ENCODE measurements at places on chromosomes 7 and 10.
A peak's percentile ranks its signal among the peaks of the same experiment; 100 is the strongest.

- no peak for ATAC-seq
These were observed 120.6 kb downstream of the BAMBI start for GRCh38 chr10:28797904-28798371.

DNA sequence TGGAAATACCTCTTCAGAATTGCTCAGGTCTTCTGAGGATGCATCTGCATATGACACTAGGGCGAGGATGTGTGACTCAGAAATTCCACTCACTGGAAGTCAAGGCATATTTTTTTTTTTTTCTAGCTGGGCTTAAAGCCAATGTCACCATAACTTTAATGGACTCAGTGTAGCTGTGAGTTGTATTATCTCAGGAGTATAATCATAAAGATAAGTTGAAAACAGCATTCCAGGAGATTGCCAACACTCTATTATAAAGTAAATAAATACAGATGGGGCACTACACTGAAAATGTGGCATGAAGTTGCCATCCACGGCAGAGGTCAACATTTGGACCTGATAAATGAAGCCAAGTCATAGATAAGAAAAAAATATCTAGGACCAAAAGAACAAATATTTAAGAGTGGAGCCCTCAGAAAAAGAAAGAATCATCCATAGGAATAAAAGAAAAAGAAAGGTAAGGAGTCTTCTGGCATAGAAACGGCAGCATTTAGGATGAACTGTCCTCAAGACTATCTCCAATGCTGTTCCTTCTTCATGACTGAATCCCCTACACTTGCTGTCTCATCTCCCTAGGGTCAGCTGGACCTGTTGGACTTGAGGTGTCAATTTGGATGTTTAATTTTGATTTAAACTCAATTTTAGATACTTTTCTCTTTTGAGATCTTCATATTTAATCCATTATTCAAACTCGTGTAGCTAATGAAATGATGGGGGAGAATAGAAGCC lies 72.9 kb upstream of the CAV2 start:
- peak; percentile 34 for ATAC-seq

DNA sequence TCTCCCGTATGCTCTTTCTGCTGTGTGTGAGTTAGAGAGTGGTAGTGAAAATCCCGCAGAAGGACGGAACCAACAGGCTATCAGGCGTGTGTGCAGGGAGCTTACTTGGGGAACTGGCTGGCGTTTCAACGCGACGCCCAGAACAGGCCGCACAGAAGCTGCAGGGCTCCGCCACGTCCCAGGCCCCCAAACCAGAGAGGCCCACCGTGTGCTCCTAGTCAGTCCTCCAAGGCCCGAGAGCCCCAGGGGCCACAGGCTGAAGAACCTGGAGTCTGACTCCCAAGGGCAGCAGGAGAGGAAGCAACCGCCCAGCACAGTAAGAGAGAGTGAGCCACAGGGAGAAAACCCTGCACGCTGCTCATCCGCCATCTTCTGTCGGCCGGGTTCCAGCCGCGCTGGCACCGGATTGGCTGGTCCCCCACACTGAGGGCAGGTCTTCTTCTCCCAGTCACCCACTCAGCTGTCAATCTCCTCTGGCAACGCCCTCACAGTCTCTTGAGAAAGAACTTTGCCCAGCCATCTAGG lies 730.6 kb upstream of the VSTM2A start:
- peak; percentile 66 for ATAC-seq

DNA sequence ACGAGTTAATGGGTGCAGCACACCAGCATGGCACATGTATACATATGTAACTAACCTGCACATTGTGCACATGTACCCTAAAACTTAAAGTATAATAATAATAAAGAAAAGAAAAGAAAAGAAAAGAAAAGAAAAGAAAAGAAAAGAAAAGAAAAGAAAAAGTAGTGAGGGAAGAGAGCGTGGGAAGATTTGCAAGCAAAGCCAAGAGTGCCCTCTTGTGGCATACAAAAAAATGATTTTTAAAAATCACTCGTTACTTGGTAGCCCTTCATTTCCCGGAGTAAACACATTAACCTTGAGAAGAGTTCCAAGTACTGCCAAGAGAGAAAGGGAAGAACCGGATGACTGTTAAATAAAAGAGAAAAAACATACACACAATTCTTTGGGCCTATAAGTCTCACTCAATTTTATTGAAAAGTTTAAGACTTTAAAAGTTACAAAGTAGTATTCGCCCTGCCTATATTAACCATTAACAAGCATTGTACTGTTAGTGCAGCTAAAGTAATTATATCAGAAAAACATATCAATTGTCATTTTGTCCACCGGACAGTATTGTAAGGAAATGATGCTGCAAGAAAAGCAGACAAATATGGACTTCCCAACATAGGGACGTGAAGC lies 6.2 kb upstream of the CH25H start:
- no peak for ATAC-seq

- ATAC-seq, result no peak
These were observed 103.5 kb upstream of the CCDC6 start for GRCh38 chr10:60009710-60010383.

GRCh38 chr7:117737926-117738325 lies 135.3 kb downstream of the CTTNBP2 start:
- ATAC-seq, result no peak

DNA sequence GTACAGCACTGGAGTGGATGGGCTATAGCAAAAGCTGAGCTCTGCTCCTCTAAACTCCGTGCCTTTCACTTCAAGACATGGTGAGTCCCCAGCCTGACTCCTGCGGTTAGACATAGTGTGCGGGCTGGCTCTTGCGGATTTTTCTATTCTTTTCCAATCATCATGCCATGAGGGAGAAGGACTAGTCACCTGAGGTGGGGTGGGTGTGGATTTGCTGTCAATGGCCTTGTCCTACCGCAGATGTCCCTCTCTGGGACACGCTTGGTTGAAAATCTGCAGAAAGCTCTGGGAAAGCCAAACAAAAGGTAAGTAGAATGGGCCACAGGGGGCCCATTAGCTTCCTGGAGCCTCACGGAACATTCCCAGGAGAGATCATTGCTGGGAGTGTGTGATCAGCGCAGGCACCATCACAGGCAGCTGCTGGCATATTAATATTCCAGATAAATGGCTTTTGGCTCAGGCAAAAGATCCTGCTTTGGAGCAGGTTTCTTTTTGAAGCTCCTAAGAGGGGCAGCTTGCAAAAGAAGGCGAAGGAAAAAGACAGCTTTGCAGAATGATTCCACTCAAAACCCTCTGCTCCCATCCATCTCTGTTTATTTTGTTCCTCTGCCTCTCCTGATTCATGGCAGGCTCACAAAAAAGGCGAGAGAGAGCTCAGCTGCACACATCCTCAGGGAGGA lies 509.0 kb upstream of the ZMIZ1 start:
- ATAC-seq, result no peak

Measured in activated T-helper 17 cell treated with anti-CD3 and anti-CD28 coated beads, Interleukin-2, amount 50 U/mL, for 72 hours (primary cell).